ENCODE measurements at places on chromosomes 13 and 19. TPM values are rescaled to one million over a fixed set of nuclear protein-coding genes. Genes with fewer than 3 reads are reported as not detected.

DNA sequence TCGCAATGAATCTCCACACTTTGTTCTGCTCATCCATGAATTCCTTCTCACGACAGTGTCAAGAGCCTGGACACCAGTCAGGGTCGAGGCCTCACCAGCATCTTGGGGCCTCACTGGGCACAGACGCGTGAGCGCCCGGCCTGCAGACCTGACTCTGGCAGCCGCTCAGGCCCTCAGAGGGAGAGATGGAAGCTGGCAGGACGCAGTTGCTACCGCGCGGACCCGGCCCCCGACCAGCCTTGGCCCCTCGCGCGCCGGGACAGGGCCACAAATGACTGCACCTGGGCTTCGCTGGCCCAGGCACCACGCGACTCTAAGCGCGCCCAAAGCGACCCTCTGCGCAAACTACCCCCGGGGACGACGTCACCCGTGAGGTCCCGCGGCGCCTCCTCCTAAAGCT is 937 bp upstream of the USP29 start:
- DNase-seq = no peak

The CD33 gene
- 6.3 TPM for total RNA-seq

DNA sequence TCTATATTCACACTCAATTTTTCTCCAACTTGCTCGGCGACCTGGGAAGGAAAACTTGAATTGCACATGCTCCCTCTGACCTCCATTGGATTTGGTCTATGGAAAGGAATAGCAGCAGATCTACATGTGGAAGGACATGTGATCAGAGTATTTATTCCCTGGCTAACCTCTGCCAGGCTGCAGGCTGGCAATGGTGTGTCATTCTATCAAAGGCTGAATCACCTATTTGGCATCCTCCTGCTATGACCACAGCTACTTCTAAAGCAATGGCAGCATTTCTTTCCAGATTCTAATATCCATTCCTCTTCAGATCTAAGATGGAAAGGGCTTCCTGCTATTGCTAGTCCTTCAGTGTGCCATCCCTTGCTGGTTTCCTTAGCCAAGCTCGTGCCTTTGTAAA is 144.3 kb upstream of the FREM2 start:
- no peak for DNase-seq

- no peak for DNase-seq
Measured at GRCh38 chr13:53398051-53398450, 369.4 kb downstream of the OLFM4 start.

The PODNL1 gene
- not detected for total RNA-seq

DNA sequence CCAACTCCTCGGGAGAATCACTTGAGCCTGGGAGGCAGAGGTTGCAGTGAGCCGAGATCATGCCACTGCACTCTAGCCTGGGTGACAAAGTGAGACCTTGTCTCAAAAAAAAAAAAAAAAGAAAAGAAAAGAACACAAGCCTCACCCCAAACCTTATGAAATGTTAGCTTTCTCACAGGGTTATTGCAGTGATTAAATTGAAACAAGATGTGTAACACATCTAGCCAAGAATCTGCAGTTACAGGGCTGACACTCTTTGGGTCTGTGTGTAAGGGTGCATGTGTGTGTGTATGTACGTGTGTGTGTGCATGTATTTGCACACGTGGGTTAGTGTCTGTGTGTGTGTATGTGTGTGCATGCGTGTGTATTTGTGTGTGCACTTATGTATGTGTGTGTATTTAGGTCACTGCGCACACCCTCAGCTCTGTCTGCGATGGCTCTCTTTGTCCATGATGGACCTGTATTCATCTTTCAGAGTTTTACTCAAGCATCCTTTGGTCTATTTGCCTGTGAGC is 336.3 kb downstream of the UQCRFS1 start:
- DNase-seq = no peak

DNA sequence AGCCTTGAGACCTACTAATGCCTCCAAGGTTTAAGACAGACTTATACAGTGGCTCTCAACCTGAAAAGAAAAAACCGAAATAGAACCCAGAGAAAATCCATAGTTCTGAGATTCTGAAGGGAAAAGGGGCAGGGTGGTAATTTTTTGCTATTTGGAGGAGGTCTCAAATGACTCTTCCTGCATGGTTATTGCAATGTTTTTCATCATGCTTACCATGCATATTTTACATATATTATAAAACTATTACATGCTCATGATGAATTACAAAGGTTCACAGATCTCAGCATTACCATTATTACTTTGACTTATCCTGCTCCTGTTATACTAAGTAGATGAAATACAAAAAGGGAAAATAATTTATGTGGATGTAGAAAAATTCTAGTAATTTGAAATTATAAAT is 47.6 kb downstream of the N4BP2L2 start:
- DNase-seq = no peak

The ZNF582 gene
- total RNA-seq = 1.3 TPM

DNA sequence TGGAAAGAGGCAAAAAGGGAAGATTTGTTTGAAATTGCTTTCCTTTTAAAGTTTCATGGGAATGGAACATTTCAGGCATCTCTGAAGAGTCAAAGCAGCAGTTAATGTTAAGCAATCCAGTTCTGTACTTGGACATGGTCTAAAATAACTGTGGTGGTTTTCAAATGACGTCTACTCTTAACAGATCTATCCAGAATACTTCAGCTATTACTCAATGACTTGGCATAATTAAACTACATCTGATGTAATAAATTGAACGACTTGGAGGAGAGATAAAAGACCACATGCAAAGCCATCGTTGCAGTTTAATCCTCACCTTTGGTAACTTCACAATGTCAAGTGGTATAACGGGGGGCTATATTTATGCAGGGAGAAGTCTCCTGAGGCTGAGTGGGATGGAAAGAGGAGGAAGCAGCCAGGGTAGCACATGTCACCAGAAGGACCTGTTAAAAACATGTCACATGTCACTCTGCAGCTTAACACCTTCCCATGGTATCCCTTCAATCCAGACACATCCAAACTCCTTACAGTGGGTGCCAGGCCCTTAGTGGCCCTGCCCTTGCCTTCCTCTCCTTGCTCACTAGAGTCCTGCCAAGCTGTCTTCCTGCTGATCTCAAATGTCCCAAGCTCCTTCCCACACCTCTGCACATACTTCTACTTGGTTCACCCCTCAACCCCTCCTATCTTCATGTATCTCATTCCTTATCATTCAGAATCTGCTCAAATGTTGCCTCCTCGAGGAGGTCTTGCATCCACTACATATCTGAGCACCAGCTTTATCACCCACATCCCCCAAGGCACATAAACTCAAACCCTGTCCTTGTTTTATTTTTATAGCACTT is 327.8 kb downstream of the SUCLA2 start:
- DNase-seq = no peak

GRCh38 chr19:51259348-51260245 is 8.7 kb downstream of the SIGLECL1 start:
- peak; percentile 31 for DNase-seq

DNA sequence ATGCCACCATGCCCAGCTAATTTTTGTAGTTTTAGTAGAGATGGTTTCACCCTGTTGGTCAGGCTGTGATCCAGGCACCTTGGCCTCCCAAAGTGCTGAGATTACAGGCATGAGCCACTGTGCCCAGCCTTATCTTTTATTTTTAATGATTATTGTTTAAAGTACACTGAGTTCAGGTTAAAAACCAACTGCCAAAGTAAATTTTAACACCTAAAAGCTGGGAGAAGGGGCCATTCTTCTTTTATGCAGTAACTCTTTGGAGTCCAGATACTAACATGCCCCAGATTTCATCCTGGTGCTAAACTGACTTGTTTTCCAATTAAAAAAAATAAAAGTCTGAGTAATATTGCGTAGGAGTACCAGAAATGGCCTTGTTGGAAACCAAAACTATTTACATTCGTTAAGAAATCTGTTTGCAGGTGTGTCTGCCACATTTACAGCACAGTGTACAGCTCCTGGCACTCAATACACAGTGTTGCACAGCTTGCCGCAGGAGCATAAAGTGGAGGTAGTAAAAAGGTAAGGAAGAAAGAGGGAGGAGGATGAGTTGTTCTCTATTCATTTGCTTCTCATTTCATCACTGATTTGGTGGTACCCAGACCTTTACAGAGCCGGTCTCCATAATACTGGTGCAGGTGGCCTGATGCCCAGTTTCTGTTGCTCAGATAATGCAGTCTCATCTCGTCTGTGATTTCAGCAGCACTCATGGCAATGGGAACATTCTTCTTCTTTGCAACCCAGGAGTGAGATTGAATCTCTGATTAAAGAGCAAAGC is 108.9 kb downstream of the PCCA start:
- DNase-seq = no peak

DNA sequence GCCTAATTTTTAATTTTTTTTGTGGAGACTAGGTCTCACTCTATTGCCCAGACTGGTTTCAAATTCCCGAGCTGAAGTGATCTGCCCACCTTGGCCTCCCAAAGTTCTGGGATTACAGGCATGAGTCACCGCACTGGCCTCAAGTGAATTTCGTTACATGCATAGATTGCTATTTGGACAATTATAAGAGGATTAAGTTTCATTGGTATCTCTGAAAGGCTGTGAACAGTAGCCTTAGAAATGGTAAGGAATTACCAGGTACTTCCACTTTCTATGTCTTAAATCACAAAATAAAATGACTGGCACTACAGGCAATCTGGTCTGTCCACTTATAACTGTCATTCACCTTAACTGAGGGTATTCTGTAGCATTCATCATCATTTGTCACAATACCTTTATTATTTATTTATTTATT is 2.9 kb upstream of the CCDC9 start:
- DNase-seq = no peak

All from activated T-helper 1 cell treated with anti-CD3 and anti-CD28 coated beads, Interleukin-12 subunit alpha, Interleukin-12 subunit beta, Interleukin-2, Interleukin-4 antibody, amounts not matched to agents 30 ng/mL and 10 ng/mL and 1 ng/mL, durations not matched to agents 14 hours and 24 hours and 36 hours (primary cell).